ENCODE measurements at places on chromosomes 5 and 9. TPM values are rescaled to one million over a fixed set of nuclear protein-coding genes. Genes with fewer than 3 reads are reported as not detected.

Gene IFNK
- not detected for total RNA-seq

Gene CFAP90
- not detected for total RNA-seq

Gene PDE6A
- total RNA-seq, result not detected

Gene CDH9
- total RNA-seq, result not detected

Gene HOMER1
- total RNA-seq, result 7.0 TPM

Gene FOXI1
- total RNA-seq, result not detected

Gene NRARP
- 46.1 TPM for total RNA-seq

Gene ANKDD1B
- total RNA-seq, result under 0.01 TPM
